B cell (primary cell): ENCODE measurements at places on chromosomes 11 and 22.

GRCh38 chr11:68142441-68143309 is 21.5 kb upstream of the CHKA start:
- DNase-seq, result no peak

GRCh38 chr11:31940371-31941037 is 129.4 kb upstream of the PAX6 start:
- no peak for DNase-seq

- DNase-seq, result no peak
These were observed 22.3 kb upstream of the SPON1 start for GRCh38 chr11:13939961-13940906.

DNA sequence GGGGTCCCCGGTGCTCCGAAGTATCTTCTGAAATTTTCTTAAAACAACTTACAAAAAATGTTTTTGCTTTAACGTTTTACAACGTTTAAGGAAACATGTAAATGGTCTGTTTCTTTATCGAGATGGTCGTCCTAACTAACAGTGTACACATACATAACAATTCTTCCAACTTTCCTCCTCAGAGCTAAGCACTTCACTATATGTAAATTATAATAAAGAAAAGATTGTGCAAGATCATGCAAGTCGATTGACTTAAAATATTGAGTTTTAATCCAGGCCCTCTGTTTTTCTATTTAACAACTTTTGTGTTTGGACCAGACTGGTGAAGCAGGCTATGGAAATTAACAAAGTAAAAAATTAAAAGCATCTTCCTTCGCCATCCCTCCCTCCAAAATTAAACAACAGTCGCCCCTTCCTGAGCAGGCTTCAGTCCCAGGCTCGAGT is 4.9 kb downstream of the ALX4 start:
- DNase-seq, result no peak

DNA sequence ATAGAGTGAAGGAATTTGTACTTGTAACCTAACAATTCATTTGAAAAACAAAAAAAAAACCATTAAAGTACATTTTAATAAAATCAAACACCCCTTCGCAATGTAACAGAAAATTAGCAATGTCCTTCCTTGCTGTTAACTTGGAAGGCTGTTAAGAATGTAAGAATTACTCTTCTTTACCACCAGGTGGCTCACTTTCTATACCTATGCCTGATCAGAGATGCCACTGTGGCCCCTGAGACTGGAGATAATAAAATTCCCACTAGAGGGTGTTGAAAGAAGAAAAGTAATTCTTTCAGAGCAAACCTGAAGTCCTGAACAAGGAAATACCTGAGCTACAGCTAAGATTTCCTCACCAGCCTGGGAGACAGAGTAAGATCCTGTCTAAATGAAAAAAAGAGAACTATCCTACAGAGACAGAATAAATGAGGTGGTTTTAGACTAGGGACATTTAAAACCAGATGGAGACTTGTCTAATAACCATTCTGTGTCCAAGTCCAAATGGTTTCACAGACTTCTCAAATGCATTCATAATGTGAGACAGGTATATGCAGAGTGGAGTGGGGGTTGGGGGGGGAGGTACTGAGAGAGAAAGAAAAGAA is 1089.3 kb downstream of the FAM181B start:
- DNase-seq, result peak; percentile 36

GRCh38 chr22:49433717-49434611 is 393.7 kb downstream of the BRD1 start:
- no peak for DNase-seq

DNA sequence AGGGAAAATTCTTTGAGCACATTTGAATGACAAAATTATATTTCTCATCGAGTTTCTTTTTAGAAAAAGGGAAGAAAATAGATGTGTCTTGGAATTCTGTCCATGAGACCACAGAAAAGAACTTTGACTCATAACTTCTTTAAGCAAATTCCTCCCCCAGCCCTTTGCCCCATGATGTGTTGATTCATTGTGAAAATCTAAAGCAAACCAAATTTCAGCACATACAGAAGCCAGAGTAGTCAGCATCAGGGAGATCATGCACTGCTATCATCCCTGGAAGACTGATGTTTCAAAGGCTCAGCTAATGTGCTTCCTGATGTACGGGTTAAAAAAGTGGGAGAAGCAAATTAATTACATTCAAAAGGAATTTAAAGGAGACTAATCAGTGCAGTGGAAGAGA is 159.7 kb downstream of the FAT3 start:
- no peak for DNase-seq

DNA sequence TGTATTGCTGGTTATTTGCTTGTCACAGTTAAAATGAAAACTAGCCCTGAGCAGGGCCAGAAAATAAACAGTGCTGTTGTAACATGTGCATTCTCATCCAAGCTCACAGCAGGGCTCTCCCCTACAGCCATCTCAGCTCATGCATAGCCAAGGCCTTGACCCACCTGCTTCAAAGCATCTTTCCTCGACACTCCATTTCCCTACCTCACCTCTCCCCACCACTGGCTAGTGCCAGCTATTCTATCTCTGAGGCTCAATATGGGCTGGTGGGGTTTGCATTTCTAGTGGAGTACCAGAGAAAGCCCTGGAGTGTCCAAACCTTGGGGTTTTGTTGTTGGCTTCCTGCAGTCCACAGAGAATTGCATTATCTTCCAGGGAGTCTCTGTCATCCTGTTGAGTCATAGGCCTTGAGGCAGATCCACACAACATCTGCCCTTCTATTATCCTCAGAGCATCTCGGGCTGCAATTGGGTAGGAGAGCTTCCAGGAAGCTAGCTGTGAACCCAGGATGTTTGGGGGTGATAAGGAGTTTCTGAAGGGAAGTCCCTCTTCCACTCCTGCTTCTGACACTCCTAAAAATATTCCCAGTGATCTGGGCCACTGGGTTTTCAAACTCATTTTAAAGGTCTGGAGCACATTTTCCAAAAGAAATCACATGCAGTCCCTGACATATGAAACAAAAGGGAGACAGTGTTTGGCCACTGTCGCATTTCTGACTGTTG is 36.1 kb upstream of the AMOTL1 start:
- no peak for DNase-seq

GRCh38 chr11:43072096-43072495 is 239.7 kb upstream of the API5 start:
- DNase-seq, result no peak

DNA sequence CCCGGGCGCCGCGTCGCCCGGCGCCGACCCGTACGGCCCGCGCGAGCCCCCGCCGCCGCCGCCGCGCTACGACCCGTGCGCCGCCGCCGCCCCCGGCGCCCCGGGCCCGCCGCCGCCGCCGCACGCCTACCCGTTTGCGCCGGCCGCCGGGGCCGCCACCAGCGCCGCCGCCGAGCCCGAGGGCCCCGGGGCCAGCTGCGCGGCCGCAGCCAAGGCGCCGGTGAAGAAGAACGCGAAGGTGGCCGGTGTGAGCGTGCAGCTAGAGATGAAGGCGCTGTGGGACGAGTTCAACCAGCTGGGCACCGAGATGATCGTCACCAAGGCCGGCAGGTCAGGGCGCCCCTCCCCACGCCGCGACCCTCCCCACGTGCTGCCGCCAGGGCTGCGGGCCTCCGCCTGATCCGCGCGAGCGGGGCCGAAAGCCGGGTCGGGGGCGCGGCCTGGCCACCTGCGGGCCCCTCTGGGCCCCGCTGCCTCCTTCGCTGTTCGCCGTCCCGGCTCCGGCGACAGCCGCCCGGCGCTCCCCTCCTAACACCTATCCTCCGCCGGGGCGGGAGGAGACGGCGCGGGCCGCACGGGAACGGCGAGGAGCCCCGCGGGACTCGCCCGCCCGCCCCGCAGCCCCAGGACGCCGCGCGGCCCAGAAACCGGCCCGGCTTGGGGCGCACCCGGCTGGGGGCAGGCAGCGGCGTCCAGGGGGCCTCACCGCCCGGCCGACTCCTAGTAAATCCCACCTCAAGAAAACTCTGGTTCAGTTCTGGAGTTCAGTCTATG is 560 bp downstream of the TBX1 start:
- DNase-seq, result no peak

GRCh38 chr11:31824879-31825837 is 14.0 kb upstream of the PAX6 start:
- DNase-seq, result peak; percentile 22

- no peak for DNase-seq
These were observed 108.6 kb downstream of the INSC start for GRCh38 chr11:15223318-15223717.

GRCh38 chr22:20656902-20657836 is 116.7 kb upstream of the SERPIND1 start:
- DNase-seq, result no peak

GRCh38 chr11:8194956-8195355 is 26.1 kb upstream of the RIC3 start:
- no peak for DNase-seq

- no peak for DNase-seq
These were observed 1.1 kb upstream of the CABP4 start for GRCh38 chr11:67453816-67454732.

GRCh38 chr11:2348986-2349385 is 28.1 kb upstream of the CD81 start:
- DNase-seq, result no peak

DNA sequence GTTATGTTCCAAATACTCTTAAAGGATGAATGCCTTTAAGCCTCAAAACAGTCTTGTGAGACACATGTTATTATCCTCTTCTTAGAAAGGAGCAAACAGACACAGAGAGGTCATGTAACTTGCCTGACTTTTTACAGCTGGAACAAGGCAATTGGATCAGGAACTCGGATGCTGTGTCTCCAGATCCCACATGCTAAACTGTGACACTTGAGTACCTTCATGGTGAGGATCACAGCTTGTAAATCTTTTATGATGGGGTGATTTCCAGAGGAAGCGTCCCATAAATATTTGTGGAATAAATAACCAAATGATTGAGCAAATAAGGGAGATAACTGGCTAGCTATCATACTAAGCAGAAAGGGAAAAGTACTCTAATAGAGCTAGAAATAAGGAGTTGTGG is 171.2 kb downstream of the C11orf91 start:
- no peak for DNase-seq

DNA sequence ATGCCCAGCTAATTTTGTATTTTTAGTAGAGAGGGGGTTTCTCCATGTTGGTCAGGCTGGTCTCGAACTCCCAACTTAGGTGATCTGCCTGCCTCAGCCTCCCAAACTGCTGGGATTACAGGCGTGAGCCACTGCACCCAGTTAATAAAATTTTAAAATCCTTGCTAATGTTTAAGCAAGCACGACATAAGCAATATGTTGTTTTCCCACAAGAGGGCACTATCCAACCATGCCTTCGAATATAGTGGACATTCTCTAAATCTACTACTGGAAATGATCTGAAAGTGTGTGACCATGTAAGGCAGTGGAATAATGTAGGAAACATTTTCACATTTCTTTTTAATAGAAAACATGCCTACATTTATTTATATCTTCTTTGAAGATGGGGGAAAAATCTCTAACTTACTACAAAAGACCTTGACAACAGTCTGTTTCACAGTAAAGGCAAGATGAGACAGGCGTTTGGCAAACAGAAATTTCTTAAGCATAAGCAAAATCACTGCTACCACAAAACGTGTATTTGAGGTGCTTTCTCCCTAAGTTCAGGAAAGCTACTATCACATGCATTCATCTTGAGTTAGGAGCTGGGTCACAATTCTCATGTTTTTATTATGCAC is 38.2 kb downstream of the PITPNB start:
- peak; percentile 60 for DNase-seq

- DNase-seq, result no peak
These were observed 47.4 kb downstream of the SYT13 start for GRCh38 chr11:45238724-45239123.

DNA sequence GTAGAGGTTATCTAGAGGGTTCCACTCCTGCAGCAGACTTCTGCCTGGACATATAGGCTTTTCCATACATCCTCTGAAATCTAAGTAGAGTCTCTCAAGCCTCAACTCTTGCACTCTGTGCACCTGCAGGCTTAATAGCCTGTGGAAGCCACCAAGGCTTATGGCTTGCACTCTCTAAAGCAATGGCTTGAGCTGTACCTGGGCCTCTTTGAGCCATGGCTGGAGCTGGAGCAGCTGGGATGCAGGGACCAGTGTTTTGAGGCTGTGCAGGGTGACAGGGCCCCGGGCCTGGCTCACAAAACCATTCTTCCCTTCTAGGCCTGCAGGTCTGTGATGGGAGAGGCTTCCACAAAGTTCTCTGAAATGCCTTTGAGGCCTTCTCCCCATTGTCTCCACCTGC is 2.9 kb upstream of the NXPE4 start:
- no peak for DNase-seq

DNA sequence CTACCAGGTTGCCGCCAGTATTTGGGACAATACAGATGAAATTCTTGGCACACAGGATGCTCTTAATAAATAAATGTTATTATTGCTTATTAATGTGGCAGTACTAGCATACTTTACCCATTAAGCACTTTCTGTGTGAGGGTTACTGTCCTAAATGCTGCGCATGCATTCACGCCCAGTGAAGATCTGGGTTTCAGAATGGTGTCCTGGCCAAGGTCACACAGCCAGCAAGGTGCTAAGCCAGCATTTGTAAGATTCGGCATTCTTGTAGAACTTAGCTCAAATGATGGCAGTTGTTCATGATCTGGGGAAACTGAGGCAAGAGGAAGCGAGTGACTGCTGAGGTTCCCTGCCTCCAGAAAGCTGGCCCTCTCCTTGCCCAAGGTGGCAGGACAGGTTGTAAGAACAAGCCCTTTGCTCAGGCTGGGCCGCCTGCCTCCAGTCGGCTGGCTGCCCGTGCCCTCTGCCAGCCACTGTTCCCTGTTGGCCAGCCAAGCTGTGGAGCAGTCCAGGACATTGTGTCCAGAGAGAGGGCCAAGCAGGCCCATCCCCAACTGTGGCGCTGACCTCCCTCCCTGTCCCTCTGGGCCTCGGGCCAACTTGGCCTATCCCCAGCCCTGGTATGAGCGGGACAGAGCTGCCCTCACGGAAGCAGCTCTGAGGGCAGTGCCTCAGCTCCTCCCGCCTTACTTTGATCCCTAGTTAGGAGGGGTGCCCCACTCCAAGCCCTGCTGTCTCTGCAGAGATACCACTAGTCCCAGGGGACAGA is 28.8 kb downstream of the TOB2 start:
- no peak for DNase-seq

DNA sequence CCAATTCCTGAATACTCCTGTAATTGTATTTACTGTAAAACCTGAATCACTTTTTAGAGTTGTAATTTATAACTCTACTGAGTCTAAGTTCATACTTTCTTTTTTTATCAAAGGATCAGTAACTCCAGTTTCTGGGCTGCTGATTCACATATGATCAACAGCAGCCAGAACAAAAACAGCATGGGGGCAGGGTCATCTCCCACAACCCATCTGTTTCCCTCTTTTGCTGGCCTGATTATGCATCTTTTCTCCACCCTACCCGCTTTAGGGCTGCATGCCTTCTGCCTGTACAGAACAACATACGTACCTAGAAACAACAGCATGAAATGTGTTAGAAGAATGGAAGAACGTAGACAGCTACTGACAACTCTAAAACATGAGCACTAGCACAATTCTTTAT is 76.0 kb downstream of the MRTFA start:
- DNase-seq, result no peak

GRCh38 chr11:1450344-1450875 is 36.2 kb downstream of the MOB2 start:
- no peak for DNase-seq
